ENCODE measurements at places on chromosomes 16 and 17. TPM values are rescaled to one million over a fixed set of nuclear protein-coding genes. Genes with fewer than 3 reads are reported as not detected.
A peak's percentile ranks its signal among the peaks of the same experiment; 100 is the strongest.

GRCh38 chr17:11241611-11242226 lies 706 bp downstream of the SHISA6 start:
- DNase-seq = no peak
- no peak overlapping the region for H3K4me3 ChIP-seq
- H3K27me3 ChIP-seq = peaks cover 13% of the 10 kb centered on the region
- no peaks in the 10 kb centered on the region for H3K36me3 ChIP-seq

- no peak overlapping the region for H3K27ac ChIP-seq
- DNase-seq = no peak
Observed at GRCh38 chr16:28537076-28537475, 1.7 kb downstream of the NUPR1 start.

- H3K27ac ChIP-seq = no peak overlapping the region
- no peak for DNase-seq
- H3K4me1 ChIP-seq = no peaks in the 10 kb centered on the region
Observed at GRCh38 chr17:82786427-82786826, 34.6 kb downstream of the TBCD start.

DNA sequence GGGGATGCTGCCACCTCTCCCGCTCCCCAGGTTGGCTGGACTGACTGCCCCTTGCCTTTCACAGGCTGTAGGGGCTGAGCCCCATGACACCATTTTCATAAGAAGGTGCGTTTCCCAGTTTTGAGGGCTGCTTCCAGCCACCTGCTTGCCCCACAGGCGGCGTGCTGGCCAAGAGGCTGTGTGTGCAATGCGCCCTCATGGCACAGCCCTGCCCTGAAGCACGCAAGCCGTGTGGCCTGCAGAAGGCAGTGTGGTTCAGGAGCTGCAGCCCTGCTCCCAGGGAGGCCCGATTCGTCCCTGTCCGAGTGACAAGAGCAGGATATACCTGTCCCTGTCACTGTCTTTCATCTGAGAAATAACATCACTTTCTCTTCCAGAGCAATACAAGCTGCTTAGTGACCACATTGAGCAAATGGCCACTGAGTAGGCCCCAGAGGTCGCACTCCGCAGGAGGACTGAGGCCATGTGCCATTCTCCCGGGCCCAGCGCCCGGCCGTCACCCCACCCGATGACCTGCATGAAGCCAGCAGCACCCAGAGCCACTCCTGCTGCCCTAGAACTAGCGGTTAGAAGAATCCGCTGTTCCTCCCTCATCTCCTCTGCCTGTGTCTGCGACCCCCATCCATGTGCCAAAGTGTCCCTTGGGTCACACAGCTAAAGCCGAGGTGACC lies 24.2 kb downstream of the CIBAR2 start:
- H3K36me3 ChIP-seq = no peaks in the 10 kb centered on the region
- DNase-seq = no peak
- no peak overlapping the region for H3K27ac ChIP-seq
- H3K4me1 ChIP-seq = peaks cover 36% of the 10 kb centered on the region
- H3K4me3 ChIP-seq = no peak overlapping the region

DNA sequence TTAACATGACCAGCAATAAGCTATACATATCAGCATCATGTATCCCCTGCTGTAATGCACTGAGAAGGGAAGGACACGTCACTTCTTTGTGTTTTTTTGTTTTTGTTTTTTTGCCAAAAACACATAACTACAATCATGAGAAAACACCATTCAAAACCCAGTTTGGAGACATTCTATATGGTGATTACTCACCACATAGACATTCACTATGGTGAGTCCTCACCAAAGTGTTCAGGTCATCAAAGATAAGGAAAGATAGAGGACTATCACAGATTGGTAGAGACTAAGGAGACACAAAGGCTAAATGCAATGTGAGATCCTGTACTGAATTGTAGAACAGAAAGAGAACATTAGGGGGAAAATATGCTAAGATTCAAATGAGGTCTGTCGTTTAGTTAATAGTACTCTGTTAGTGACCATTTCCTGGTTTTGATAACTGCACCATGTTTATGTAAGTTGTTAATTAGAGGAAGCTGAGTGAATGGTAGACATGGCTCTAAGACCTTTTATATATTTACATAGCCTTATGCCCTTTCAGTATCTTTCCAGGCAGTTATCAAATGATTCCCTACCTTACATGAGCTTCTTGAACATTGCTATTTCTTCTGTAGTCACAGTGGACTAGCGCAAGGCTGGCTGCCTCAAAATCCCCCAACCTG lies 46.6 kb downstream of the PIK3R5 start:
- no peak for DNase-seq
- no peak overlapping the region for H3K27ac ChIP-seq
- no peaks in the 10 kb centered on the region for H3K27me3 ChIP-seq
- no peak overlapping the region for H3K4me3 ChIP-seq
- H3K4me1 ChIP-seq = peaks cover 26% of the 10 kb centered on the region
- peaks cover 16% of the 10 kb centered on the region for H3K36me3 ChIP-seq

- no peaks in the 10 kb centered on the region for H3K36me3 ChIP-seq
- no peak overlapping the region for H3K4me3 ChIP-seq
- H3K27ac ChIP-seq = no peak overlapping the region
- peaks cover 18% of the 10 kb centered on the region for H3K4me1 ChIP-seq
- H3K27me3 ChIP-seq = peaks cover 3% of the 10 kb centered on the region
- DNase-seq = no peak
Observed at GRCh38 chr16:2194166-2194834, 2.1 kb downstream of the CASKIN1 start.

- no peaks in the 10 kb centered on the region for H3K4me1 ChIP-seq
- H3K36me3 ChIP-seq = peaks cover 5% of the 10 kb centered on the region
- H3K27ac ChIP-seq = no peak overlapping the region
- no peak overlapping the region for H3K4me3 ChIP-seq
- H3K27me3 ChIP-seq = no peaks in the 10 kb centered on the region
Observed at GRCh38 chr16:56409195-56409594, 16.1 kb downstream of the AMFR start.

GRCh38 chr16:73058616-73059409 lies 10.9 kb upstream of the ZFHX3 start:
- no peak for DNase-seq
- H3K27ac ChIP-seq = no peak overlapping the region
- H3K27me3 ChIP-seq = peaks cover 41% of the 10 kb centered on the region
- H3K36me3 ChIP-seq = no peaks in the 10 kb centered on the region
- H3K4me3 ChIP-seq = peak overlapping the region; percentile 21
- H3K4me1 ChIP-seq = peaks cover 19% of the 10 kb centered on the region

The NEK8 gene
- total RNA-seq = 12.7 TPM

The TMC5 gene
- 0.06 TPM for total RNA-seq

DNA sequence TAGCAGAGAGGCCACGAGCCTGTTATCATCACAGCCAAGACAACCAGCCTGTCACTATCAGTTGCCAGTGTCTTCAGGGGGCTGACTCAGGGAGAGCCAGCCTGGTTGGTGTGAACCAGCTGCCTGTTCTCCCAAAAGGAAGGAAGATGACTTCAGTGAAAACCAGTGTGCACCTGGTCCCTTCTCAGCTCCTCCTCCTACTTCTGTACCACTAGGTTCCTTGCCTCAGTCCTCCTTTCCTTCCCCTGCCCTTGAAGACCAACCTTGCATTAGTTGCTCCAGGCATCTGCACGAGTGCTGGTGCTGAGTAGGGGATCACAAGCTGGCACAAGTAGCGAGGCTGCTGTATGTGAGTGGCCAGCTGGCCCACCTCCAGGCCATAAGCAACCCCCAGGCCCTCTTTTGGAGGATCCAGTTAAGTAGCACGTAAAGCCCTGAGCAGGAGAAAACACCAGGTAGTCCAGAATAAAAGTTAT lies 8.5 kb downstream of the TUBG1 start:
- no peaks in the 10 kb centered on the region for H3K27me3 ChIP-seq
- H3K27ac ChIP-seq = no peak overlapping the region
- peaks cover 27% of the 10 kb centered on the region for H3K36me3 ChIP-seq
- no peak overlapping the region for H3K4me3 ChIP-seq

DNA sequence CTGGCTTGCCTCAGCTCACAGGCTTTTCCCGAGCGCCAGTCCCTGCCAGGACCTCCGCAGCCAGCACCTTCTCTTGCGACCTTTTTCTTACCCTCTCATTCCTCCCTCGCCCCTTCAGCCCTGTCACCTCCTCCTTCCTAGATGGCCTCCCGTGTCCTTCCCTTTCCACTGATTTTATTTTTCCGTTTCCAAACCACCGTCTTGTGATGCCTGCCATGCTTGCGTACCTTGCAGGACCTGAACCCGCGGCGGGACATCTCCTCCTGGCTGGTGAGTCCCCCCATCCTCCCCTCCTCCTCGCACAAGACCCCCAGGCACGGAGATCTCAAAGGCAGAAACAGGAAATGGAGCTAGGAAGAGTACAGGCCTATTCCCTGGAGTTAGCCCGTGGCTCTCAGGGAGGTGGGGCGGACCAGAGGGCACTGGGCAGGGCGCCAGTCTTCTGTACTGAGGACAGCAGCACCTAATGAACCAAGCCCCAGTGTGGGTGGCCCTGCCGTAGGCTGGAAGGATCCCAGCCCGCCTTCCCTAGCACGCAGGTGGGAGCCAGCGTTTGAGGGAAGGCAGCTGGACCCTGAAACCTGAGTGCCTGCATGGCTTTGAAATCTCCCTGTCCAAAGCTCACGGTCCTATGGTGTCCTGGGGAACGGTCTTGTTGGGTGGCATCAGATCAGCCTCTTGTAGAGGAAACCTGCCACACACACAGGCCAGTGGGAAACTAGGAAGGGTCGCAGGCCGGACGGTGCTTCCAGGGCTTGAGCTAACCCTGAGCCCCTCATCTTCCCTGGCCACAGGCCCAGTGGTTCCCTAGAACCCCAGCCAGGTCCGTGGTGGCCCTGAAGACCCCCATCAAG lies 612 bp downstream of the CISD3 start:
- DNase-seq = no peak
- H3K27ac ChIP-seq = peak overlapping the region; percentile 68
- H3K27me3 ChIP-seq = no peaks in the 10 kb centered on the region
- H3K4me1 ChIP-seq = peaks cover 22% of the 10 kb centered on the region
- peaks cover 8% of the 10 kb centered on the region for H3K36me3 ChIP-seq

- peaks cover 37% of the 10 kb centered on the region for H3K36me3 ChIP-seq
- H3K27ac ChIP-seq = no peak overlapping the region
- H3K4me3 ChIP-seq = no peak overlapping the region
- H3K27me3 ChIP-seq = no peaks in the 10 kb centered on the region
- no peak for DNase-seq
- H3K4me1 ChIP-seq = peaks cover 4% of the 10 kb centered on the region
Observed at GRCh38 chr16:88491560-88492310, 38.7 kb downstream of the ZFPM1 start.

GRCh38 chr16:83568345-83568744 lies 239.4 kb upstream of the HSBP1 start:
- H3K4me3 ChIP-seq = no peak overlapping the region
- no peak overlapping the region for H3K27ac ChIP-seq
- no peak for DNase-seq
- no peaks in the 10 kb centered on the region for H3K27me3 ChIP-seq
- H3K4me1 ChIP-seq = no peaks in the 10 kb centered on the region

All from T-cell (primary cell).